Midbrain (tissue), 1 donor: ENCODE measurements at places on chromosomes 16 and 17.

DNA sequence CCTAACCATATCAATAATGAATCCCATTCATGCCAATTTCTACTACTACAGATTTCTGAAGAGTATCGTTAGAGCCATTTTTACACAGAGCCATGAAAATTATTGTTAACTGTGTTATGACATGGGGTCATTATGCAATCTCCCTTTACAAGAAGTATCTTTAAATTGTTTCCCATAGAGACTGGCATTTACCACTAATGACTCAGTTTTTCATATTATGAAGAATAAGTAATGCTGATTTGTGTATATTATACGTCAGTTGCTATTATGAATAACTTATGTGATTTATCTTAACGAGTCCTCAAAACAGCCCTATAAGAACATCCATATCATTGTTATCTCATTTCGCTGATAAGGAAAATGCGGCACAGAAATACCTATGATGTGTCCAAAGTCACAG is 173.8 kb downstream of the KCNJ2 start:
- DNase-seq, result no peak

DNA sequence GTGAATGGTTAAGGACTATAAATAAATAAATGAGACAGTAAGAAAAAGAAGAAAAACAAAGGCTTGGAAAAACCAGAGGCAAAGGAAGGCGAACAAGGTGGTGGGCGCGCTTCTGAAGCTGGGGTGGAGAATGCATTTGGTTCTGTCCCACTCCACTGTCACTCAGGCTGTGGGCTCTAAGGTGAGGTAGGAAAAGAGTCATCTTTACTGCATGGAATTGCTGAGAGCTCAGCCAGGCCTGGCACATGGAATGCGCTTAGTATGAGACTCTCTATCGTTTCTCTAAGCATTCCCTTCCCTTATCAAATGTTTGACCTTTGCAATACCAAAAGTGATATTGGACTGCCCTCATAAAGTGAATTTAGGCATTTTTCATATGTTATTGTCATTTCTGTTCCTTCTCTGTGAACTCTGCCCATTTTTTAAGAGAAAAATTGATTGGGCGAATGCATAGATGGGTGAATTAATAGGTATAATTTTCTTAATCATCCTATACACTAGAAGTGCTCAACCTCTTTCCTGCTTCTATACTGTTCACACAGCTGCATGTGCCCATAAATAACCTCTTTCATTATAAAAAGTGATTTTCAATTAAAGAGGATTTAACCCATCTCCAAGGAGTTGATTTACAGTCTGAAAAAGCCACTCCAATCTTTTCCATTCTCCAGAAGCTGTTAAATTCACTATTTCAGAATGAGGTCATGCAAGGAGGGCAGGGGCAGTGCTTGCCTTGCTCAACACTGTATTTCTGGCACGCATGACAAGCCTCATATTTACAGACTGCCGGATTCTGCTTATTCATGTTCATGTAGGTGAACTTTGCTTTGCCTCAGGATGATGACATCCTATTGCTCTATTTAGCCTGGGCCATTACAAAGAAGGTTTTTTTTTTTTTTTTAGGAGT is 87.7 kb downstream of the MYH10 start:
- no peak for DNase-seq

GRCh38 chr16:83917152-83918120 is 18.5 kb downstream of the MLYCD start:
- DNase-seq, result no peak

DNA sequence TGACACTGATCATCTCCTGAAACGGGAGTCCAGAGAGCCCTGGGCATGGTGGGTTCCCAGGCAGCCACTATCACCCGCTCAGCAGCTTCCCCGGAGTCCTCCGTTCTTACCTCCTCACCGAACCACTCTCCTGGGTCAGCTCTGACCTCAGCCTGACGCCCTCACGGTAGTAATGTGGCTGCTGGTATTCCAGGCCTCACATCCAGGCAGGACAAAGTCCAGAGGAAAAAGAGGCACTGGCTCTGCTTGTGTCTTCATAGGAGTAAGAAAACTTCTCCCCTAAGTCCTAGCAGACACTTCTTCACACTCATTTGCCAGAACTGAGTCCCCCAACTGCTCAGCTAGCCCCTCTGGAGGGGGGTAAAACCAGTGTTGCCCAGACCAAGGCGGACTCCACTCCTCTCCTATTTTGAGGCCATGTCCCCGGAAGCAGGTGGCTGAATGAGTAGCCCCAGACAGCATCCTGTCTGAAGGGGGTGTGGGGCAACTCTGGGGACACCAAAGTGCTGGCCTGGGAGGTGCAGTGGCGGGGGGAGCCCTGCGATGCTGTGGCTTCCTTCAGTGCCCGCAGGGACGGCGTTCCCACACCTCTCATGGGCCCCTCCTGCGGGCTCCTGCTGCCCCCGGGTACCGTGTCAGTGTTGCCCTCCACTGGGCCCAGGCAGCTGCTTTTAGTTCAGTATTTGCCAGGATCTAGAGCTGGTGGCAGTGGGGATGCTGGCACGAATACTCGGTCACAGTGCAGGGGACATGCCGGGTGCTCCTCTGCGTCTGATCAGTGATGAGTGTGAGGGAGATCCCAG is 5.4 kb downstream of the FSCN2 start:
- DNase-seq, result no peak

- DNase-seq, result no peak
Observed at GRCh38 chr17:48907713-48908046, 527 bp upstream of the UBE2Z start.

GRCh38 chr16:27381974-27382855 is 19.8 kb upstream of the IL21R start:
- no peak for DNase-seq

GRCh38 chr16:72061564-72061963 is 1.5 kb upstream of the HPR start:
- DNase-seq, result no peak

- DNase-seq, result peak; percentile 69
Observed at GRCh38 chr17:7021993-7022778, 664 bp upstream of the BCL6B start.

DNA sequence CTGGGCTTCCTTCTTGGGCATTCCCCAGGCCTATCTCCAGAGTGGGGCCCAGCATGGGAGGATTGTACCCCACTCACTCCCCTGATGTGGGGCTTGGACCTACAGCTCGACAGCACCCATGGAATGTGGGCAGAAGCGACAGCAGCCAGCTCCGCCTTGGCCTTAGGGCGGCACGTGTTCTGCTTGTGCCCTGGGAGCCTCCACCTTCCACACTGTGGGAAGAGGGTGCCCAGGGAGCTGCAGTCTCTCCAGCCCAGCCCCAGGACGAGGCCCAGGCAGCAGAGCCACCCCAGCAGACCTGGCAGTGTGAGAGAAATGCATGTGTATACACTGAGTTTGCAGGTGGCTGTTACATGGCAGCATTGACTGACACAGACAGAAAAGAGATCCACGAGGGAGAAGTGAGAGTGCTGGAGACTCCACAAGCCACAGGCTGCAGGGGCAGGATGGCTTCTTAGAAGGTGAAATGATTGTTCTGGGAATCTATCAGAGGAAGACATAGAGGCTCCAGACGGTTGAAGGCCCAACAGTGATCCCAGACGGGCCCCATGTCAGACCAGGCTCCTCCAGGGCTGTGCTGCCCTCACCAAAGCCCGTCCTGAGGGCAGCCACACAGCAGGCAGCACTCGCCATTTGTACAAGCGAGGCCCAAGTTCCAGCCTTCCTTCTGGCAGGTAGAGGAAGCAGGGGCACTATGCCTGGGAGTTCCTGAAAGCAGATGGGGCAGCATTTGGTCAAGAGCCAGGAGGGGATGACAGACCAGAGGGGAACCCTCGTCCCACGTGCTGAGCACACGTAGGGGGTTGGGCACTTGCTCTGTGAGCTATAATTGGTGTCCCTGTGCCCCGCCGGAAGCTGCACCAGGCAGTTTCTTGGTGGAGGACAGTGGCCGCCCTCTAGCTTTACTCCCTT is 2.8 kb upstream of the DNASE1 start:
- no peak for DNase-seq

DNA sequence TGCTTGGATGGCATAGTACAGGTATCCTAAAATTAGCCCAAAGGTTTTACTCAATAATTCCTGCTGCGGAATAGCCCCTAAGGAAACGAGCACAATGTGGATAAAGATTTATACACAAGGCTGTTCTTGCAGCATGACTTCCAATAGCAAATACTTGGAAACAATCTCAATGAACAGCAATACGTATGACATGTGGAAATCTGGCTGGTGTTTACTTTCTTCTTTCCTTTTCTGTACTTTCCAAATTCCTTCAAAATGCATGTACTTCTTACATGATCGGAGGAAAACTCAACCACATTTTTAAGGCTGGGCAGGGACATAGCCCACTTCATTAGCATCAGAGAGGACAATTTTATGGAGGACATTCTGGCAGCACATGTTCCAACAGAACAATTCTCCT is 86.6 kb downstream of the C16orf95 start:
- no peak for DNase-seq
